ENCODE measurements at places on chromosomes 16 and 17.

GRCh38 chr17:18111330-18111971 is 2.9 kb downstream of the MYO15A start:
- no peak for DNase-seq

GRCh38 chr17:80832266-80832676 is 159.4 kb upstream of the CHMP6 start:
- DNase-seq: no peak

- no peak for DNase-seq
Observed at GRCh38 chr17:7060165-7060891, 16.4 kb upstream of the SLC16A11 start.

DNA sequence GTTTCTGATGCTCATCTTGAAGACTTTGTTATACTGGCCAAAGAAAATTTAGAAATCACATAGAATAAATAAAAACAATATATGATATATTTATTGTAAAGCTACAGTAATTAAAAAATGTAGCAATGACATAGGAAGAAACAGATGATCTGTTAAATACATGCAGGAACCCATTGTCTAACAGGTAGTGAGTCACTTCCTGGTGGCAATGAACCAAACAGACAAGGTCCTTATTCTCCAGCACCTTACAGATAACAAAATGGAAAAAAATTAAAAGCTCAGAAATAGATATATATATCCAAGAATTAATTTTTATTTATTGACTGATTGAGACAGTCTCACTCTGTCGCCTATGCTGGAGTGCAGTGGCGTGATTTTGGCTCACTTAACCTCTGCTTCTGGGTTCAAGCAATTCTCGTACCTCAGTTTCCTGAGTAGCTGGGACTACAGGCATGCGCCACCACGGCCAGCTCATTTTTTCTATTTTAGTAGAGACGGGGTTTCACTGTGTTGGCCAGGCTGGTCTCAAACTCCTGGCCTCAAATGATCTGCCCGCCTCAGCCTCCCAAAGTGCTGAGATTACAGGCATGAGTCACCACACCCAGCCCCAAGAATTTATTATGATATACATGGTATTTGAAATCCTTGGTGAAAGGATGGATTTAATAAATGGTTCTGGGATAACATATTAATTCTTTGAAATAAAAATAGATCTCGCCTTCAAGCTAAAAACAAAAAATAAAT is 7.5 kb downstream of the NETO2 start:
- no peak for DNase-seq

GRCh38 chr17:52170963-52171572 is 12.6 kb upstream of the CA10 start:
- no peak for DNase-seq

DNA sequence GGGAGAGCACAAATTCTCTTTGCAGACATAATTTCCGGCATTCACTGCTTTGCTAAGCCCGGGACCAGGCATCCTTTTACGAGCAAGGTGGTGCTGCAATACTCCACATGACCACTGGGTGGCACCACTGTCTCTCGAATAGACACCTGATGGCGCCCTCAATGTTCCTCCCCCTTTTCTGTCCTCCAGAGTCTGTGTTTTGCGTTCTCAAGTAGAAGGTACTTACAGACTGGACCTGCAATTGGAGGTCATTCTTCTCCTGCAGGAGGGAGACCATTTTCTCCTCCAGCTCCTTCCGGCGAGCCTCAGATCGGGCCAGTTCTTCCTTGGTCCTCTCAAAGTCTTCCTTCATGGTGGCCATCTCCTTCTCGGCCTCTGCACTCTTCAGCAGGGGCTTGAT is 45.2 kb downstream of the MYH13 start:
- peak; percentile 57 for DNase-seq

DNA sequence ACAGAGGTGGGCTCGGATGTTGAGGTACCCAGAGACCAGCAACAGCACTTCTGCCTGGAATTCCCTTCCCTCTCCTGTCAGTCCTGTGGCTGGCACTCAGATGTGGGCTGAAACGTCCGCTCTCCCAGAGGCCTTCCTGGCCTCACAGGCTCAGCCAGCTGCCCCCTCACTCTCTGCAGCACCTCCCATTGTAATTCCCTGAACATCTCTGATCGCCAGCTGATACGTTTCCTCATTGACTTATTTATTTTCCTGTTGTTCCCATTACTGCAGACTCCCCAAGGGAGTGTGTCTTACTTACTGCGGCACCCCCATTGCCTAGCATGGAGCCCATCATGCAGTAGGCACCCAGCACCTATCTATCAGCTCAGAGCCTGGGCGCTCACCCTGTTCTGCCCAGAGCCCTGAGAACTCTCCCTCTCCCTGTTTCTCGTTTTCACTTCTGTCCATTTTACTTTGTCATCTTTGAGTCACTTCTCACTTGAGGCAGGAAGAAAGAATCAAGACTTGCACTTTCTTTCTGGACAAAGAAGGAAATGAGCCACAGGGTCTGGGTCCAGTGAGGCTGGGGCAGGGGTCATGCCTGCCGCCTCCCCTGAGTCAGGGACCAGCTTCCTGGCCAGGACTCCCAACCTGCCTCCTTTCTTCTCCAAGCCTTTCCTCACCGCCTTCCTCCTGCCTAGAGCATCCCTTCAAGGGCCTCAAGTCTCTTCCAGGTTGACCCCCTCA is 10.2 kb downstream of the CDH5 start:
- DNase-seq: no peak

GRCh38 chr17:33383488-33384023 is 90.5 kb upstream of the ASIC2 start:
- no peak for DNase-seq

GRCh38 chr17:61394630-61395408 is 4.8 kb upstream of the TBX2 start:
- DNase-seq: no peak

DNA sequence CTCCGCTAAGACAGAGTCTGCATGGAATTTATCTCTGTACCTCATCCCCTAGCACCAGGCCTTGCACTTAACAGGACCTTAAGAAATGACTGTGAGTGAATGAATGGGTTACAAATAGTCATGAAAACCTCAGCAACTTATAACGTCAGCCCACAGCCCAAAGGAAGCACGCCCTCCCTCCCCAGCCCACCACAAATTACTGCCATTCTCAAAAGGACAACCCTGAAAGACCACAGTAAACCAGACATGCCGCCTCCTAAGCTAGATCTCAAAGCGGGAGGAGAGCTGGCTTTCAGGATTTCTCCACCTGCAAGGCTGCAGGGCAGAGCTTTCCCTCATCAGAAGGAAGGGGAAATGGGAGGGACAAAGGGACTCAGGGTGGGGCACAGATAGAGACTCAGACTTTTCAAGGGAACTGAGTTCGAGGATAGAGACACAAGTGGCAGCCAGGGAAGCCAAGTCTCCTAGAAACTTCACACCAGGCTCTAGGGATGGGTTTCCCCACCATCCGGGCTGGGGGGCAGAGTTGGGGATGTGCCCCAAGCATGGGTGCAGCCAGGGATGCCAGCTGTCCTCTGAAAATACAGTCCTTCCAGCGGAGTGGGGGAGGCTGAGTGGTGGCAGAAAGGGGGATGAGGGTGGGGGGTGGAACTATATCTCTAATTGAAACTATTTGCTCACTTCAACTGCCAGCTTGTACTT is 56.7 kb downstream of the PLXDC1 start:
- no peak for DNase-seq

- no peak for DNase-seq
Observed at GRCh38 chr16:50040018-50040417, 15.0 kb downstream of the CNEP1R1 start.
